ENCODE measurements at places on chromosomes 7 and 10.
A peak's percentile ranks its signal among the peaks of the same experiment; 100 is the strongest.

- DNase-seq, result no peak
These were observed 123.2 kb downstream of the TACC2 start for GRCh38 chr10:122112021-122112616.

DNA sequence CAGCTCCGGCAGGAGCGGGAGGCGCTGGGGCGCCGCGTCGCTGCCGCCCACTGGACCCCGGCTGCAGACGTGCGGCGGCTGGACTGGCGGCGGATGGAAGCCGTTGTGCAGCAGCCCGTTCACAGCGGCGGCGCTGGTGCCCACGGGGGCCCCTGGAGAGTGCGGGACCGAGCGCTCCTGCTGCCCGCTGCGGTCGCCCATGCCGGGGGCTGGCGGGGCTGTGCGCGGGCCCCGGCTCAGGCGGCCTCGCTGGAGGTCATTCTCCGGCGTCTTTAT, 413 bp downstream of the PANK1 start:
- DNase-seq, result no peak

GRCh38 chr10:32888161-32888927, 69.7 kb downstream of the ITGB1 start:
- DNase-seq, result no peak

DNA sequence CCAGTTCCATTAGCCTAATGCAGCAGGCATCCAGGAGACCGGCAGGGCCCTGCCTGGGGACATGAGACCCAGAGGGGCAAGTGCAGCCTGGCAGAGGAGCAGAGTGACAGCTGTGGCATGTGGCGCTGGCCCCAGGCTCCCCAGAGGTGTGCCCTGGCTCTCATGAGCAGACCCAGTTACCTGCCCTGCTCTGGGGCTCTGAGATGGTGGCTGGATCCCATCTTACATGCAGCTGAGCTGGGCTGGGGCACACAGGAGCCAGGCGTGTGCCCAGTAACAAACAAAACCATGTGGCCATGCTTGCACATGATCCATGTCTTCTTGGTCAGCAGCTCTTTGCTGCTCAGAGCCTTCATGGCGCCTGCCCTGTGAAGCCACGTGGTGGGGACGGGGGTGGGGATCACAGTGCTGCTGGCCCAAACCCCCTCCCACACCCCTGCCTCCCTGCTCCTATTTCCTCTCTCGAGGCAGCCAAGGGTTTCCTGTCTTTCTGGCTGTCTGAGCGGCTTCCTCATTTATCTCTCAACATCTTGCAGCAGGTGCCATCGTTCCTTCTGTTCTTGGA, 40.3 kb upstream of the GTF2I start:
- DNase-seq, result no peak

DNA sequence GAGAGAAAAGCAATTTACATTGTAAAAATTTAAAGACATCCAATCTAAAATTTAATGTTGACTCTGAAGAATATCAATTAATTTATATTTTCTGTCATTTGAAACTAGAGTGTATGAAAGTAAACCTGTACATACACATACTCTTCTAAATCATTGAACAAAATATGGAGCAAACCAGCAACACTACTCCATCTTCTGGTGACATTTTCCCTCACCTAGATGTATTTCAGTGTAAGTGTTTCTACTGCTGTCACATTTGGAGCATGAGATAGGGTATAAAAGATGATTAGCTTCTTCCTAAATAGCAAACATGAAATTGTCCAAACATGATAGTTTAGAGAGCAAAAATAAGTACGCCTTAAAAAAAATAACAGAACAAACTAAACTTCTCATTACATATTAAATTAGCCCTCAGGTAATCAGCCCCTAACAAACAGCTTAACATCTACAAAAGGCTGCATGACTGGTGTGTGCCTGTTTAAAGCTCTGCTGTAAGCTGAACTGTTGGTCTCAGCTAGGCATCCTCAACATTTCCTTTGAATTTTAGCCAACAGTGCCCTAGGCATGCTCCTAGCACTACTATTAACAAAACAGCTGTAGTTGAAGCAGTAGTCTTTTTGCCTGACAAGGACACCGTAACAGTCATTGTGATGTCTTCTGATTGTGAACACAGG, 189.8 kb downstream of the CTNNA3 start:
- peak; percentile 0 for DNase-seq

- no peak for DNase-seq
These were observed 36.8 kb upstream of the SPAM1 start for GRCh38 chr7:123888192-123888591.

DNA sequence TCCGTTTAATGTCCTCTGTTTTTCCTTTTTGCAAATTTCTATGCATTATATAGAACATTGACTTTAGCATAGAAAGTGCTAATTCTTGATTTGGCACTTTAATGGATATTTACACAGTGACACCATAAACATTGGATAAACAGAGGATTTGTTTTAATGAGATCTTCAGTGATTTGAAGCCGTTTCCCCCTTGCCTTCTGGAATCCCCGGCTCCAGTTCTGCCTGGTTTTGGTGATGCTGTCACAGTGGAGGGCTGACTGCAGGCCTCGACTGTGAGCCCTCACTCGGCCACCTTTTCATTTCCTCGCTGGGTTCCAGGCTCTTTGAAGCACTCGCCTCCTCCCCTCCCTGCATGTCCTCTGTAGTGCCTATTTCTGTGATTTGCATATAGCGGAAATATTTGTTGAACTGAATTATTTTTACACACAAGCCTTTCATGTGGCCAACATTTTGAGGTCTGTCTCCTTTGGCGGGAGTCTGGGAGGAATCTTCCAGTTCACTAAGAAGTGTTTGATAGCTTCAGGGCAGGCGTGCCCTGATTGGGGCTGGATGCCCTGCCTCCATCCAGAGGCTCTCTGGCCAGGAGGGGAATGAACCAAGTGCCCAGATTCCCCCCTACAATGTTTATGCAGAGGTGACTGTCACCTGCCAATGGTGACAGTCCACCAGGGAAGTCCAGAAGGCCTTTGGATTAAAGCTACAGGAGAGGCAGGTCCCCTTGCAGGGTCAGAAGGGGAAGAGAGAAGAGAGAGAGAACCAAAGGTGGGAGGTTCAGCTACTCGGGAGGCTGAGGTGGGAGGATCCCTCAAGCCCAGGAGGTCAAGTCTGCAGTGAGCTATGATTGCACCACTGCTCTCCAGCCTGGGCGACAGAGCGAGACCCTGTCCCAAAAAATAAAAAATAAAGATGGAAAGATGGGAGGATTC, 67.5 kb downstream of the CUX1 start:
- no peak for DNase-seq

GRCh38 chr7:142123184-142123583, 11.7 kb downstream of the MGAM2 start:
- DNase-seq, result no peak

DNA sequence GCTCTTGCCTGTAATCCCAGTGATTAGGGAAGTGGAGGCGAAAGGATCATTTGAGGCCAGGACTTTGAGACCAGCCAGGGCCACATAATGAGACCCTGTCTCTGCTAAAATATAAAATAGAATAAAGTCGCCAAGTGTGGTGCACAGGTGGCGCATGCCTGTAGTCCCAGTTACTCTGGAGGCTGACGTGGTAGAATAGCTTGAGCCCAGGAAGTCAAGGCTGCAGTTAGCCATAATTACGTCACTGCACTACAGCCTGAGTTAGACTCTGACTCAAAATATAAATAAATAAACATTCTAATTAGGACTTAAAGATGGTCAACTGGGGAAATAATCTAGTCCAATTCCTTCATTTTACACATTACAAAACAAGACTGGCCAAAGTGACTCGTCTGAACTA, 768 bp downstream of the CHCHD2 start:
- DNase-seq, result peak; percentile 50

DNA sequence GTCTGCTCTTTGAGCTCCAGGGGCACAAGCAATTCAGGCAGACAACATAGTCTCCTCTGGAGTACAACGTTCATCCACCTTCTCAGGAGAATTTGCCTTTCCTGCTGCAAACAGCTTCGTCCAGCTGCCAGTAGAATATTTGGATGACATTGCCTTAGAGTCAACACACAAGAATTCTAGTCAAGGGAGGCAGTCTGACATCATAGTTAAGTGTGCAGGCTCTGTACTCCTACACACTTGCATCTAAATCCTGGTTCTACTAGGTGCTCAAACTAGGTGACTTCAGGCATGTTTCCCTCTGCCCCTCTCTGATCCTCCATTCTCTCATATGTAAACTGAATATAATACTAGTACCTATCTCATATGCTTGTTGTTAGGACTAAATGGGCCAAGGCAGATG, 314.8 kb downstream of the HPSE2 start:
- no peak for DNase-seq

GRCh38 chr10:14327527-14327926, 3.2 kb downstream of the FRMD4A start:
- DNase-seq, result no peak

DNA sequence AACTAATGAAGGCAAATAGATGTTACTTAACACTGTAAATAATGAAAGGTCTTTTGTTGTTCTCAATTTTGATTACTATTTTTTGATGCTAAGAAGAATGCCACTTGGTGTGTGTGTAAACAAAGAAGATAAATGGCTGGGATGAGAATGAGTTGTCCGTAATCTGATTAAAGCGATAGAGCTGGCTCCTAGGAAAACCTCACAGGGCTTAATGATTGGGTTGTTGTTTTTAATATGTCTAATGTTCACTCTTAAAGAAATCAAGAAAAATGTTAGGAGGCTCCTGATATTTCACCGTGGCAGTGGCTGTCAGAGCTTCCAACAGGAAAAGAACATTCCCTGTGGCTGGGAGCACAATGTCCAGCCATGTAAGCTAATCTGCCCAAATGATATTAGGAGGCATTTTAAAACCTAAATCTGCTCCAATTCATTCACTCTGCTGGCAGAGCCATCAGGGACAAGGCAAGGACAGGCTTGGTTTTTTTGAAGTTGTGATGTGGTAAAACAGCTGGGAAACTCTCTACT, 243.9 kb downstream of the SNX10 start:
- no peak for DNase-seq

DNA sequence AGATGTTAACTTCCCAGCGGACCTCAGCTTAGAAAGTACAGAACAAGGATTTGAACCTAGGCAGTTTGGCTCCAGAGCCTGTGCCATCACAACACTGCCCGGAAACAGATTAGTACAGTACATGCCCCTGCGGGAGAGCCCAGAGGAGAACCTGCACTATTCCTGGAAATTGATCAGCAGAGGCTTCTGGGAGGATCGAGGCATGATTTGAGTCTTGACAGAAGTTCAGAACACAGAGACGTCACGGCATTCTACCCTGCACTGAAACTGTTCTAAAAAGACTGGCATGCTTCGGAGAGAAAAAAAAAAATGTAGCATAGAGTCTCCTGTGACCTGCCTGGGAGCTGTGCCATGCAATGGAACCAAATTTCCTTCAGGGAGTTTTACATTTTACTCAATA, 9.2 kb upstream of the IL6 start:
- no peak for DNase-seq

- no peak for DNase-seq
These were observed 48.3 kb downstream of the ADRA2A start for GRCh38 chr10:111125102-111125501.

DNA sequence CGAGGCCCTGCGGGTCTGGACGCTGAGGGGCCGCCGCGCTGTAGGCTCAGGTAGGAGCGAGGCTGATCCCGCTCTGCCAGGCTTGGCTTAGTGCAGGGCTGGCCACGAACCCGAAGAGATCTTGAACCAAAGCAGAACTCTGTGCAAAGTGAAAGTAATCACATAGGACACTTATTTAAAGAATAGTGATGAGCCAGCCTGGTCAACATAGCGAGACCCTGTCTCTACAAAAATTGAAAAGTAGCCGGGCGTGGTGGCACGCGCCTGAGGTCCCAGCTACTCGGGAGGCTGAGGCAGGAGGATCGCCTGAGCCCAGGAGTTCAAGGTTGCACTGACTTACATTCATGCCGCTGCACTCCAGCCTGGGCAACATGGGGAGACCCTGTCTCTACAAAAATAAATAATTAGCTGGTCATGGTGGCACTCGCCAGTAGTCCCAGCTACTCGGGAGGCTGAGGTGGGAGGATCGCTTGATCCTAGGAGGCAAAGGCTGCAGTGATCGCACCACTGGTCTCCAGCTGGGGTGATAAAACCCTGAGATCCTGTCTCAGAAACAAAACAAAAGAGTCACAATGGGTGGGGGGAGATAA, 541 bp downstream of the ZSCAN25 start:
- DNase-seq, result no peak

DNA sequence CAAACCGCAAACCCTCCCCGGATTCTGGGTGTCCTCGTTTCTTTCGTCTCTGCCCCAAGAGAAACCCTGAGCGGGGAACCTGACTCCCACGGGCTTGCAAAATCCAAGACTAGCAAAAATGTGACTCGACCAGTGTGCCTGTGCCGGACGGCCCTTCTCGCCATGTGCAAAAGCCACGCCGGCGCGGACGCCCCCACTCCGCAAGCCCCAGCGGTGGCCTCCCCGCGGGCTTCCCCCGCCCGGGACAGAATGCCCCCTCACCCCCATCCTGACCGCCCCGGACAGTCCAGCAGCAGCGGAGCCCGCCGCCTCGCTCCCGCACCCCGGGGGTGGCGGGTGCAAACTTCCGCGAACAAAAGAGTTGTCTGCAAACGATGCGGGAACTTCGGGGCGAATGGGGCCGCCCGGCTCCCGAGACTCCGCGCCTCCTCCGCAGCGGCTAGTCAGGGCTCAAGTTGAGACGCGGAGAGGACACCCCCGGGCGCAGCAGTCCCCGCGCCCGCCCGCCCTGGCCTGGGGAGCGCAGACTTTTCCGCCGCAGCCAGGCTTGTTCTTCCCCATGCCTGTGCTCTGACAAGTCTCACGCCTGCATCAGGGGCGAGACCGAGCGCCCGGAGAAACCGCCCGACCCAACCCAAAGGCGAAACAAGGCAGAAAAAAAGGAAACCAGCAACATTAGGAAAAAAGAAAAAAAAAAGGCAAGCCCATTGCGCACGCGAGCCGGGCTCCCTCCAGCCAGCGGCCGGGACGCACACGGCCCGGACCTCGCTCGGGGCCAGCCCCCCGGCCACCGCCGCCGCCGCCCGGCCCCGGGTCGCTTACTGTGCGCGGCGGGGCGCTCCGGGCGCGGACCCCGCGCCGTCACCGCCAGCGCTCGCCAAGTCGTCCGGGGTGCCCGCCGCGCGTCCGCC, 732 bp downstream of the FAM53B start:
- DNase-seq, result no peak

GRCh38 chr7:7521259-7521658, 14.4 kb downstream of the COL28A1 start:
- no peak for DNase-seq

- no peak for DNase-seq
These were observed 65.1 kb upstream of the NEBL start for GRCh38 chr10:20962165-20962564.

DNA sequence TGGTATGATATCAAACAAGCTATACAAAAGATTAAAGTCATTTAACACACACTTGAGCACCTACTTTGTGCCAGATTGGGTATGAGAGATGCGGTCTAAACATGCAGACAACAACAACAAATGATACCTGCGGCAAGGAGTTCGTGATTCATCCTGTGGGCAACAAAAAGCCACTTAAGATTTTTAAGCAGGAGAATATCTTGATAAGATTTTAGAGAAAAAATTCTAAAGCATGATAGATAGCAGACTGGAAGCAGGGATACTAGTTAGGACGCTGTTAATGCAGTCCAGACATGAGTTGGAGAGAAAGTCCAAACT, 1.6 kb upstream of the KBTBD2 start:
- no peak for DNase-seq

GRCh38 chr7:96167424-96167823, 154.5 kb downstream of the SLC25A13 start:
- no peak for DNase-seq
